ENCODE measurements at places on chromosomes 1 and 21.

- DNase-seq, result no peak
Measured at GRCh38 chr1:159930634-159931033, 5.3 kb upstream of the TAGLN2 start.

GRCh38 chr1:95954585-95954984 lies 720.6 kb downstream of the RWDD3 start:
- no peak for DNase-seq

GRCh38 chr21:41816583-41817165 lies 49.8 kb upstream of the RIPK4 start:
- DNase-seq, result peak; percentile 83

DNA sequence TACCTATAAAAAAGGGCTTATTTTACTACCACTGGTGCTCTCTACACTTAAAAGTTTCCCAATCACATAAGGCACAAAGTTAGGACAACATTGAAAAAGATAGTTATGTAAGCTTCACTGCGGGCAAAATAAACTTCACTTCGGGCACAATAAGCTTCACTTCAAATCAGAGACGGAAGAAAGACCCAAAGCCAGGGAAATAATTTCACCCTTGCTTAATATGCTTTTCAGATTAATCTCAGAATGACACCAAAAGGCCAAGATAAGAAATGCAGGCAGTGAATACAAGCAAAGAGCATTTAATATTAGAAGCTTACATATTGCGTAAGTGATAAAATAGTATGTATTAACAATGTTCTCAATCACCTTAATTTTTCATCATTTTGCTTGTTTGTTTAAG lies 444.2 kb downstream of the SETD4 start:
- DNase-seq, result no peak

- DNase-seq, result no peak
Measured at GRCh38 chr1:92853299-92853698, 21.5 kb downstream of the RPL5 start.

GRCh38 chr1:203422656-203423055 lies 53.0 kb upstream of the PRELP start:
- DNase-seq, result no peak

- no peak for DNase-seq
Measured at GRCh38 chr1:62307895-62308492, 11.2 kb downstream of the KANK4 start.

DNA sequence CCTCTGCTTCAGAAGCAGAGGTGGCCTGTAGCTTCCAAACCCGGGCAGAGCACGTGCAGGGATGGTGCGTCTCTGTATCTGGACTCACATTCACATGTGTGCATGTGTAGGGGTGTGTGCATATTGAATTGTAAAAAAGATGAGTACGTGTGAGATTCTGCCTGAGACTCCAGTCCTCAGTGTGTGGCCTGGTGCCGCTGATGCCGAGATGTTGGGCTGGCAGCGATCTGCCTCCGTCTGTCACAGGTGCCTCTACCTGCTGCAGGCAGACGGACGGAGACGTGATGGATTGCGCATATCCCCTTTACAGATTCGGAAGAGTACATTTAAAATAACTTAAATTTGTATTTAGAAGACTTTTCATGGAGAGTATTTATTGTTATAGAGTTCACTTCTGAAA lies 53.6 kb downstream of the ADARB1 start:
- DNase-seq, result no peak

- no peak for DNase-seq
Measured at GRCh38 chr1:112998592-112999235, 42.7 kb upstream of the SLC16A1 start.
